Neural crest cell (in vitro differentiated cells): ENCODE measurements at places on chromosomes 5 and 9. TPM values are rescaled to one million over a fixed set of nuclear protein-coding genes. Genes with fewer than 3 reads are reported as not detected.
A peak's percentile ranks its signal among the peaks of the same experiment; 100 is the strongest.

Gene MTMR12
- total RNA-seq, result 23.5 and 28.1 TPM in 2 replicates

Gene TICAM2
- total RNA-seq, result 1.4 and 1.9 TPM in 2 replicates

Gene SH3RF2
- 0.72 and 1.0 TPM in 2 replicates for total RNA-seq

Gene WWC1
- total RNA-seq, result 13.3 and 13.7 TPM in 2 replicates

Gene ENHO
- 12.0 and 13.2 TPM in 2 replicates for total RNA-seq

Gene LHX2
- 0.19 TPM in 1 of 2 replicates, not detected in the other for total RNA-seq

Gene ACSL6
- total RNA-seq, result 0.84 and 1.7 TPM in 2 replicates

Gene KCNN2
- 1.9 and 2.7 TPM in 2 replicates for total RNA-seq

Gene ADAMTS2
- 1.5 and 1.7 TPM in 2 replicates for total RNA-seq

- DNase-seq, result no peak
These were observed 159.6 kb upstream of the TAS2R1 start for GRCh38 chr5:9789777-9790176.

GRCh38 chr5:6576861-6577501 lies 55.9 kb downstream of the NSUN2 start:
- peak; percentile 18 for DNase-seq

DNA sequence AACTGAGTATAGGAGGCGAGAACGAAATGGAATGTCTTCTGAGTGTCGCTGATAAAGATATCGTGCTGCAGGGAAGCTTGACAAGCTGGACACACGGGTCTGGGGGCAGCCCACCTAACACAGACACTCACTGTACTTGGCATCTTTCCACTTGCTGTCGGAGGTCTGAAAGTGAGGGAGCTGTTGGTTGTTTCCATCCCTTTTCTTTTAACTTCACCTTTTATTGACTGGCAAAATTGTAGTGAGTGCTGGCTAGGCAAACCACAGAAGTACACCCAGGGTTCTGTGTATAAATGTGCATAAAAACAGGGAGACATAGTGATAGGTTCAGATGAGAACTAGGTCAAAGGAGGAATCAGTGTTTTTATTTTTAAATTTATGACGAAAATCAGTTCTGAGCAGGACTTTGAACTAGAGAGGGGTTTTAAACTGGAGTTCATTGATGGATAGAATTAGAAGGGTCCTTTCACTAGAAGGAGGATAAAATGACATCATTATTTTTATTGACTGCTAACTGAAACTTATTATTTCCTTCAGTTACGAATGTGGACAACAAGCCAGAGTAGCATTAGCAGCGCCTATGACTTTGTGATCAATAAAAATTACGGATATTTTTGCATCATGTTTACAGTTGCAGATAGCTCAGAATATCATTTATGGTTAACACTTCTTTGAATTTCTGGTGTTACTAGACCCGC lies 817 bp downstream of the GAPVD1 start:
- DNase-seq, result no peak

DNA sequence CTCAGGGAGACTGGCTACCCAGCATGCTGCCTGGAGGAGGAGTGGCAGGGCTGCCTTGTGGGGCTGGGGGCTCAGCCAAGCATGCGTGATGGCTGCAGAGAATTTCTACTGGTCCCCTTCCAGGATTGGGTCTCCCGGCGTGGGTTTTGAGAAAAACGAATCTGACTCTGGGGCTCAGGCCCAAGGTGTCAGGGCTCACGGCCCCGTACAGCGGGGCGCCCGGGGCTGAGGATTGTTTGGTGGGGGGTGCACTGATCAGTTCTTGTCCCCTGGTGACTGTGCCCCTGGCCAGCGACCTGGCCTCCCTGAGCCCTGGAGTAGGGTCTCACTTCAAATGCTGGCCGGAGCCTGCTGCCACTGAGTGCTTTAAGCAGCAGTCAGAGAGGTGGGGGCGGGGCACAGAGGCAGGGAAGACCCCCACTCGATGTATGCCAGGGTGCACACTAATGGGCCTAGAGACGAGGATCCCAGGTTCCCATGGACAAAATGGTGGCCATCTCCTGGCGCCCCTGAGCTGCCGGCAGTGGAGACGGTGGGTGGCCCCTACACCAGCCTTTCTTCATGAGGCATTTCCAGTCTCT lies 45.5 kb upstream of the RNU6ATAC start:
- no peak for DNase-seq

DNA sequence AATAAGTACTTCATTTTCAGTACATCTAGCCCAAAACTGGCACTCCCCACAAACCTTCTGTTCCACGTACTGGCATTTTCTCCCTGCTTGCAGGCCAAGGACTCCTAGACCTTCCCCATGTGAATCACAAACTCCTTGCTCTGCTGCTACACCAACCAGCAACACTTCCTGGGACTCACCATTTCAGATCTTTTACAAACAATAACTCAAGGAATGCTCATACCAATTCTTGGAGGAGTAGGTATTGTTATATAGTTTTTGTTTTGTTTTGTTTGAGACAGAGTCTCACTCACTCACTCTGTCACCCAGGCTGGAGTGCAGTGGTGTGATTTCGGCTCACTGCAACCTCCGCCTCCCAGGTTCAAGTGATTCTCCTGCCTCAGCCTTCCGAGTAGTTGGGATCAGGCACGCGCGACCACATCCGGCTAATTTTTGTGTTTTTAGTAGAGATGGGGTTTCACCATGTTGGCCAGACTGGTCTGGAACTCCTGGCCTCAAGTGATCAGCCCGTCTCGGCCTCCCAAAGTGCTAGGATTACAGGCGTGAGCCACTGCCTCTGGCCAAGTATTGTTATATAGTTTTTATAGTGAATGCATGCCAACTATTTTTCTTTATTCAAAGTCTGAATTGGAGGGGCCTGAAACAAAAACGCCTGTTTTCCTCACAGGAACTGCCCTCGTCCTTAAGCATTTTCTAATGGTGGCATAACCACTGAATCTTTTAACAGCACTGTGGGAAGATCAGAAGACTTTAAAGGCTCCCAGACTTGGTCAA lies 210.8 kb downstream of the TSSK1B start:
- no peak for DNase-seq

- DNase-seq, result no peak
These were observed 470.6 kb upstream of the MPDZ start for GRCh38 chr9:13750061-13750460.

- no peak for DNase-seq
These were observed 2.4 kb downstream of the POLR3G start for GRCh38 chr5:90477073-90477472.

GRCh38 chr5:142836048-142836447 lies 65.9 kb downstream of the ARHGAP26 start:
- no peak for DNase-seq

DNA sequence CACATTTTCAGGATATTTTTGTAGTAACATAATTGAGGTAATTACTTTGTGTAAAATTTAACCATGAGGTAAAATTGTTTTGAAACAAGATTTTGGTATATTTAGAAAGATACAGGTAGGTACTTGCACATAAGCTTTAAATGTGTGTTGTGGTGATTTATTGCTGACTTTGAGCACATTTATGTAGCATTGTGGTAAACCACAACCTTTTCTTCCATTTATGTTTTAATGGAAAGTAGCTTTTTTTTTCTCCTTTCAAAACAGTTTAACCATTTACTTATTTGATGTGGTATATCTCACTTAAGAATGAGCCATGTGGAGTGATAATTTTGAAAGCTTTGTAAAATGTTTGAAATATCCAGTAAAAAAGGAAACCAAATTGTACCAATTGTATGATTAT lies 35.6 kb downstream of the FCHO2 start:
- DNase-seq, result no peak

DNA sequence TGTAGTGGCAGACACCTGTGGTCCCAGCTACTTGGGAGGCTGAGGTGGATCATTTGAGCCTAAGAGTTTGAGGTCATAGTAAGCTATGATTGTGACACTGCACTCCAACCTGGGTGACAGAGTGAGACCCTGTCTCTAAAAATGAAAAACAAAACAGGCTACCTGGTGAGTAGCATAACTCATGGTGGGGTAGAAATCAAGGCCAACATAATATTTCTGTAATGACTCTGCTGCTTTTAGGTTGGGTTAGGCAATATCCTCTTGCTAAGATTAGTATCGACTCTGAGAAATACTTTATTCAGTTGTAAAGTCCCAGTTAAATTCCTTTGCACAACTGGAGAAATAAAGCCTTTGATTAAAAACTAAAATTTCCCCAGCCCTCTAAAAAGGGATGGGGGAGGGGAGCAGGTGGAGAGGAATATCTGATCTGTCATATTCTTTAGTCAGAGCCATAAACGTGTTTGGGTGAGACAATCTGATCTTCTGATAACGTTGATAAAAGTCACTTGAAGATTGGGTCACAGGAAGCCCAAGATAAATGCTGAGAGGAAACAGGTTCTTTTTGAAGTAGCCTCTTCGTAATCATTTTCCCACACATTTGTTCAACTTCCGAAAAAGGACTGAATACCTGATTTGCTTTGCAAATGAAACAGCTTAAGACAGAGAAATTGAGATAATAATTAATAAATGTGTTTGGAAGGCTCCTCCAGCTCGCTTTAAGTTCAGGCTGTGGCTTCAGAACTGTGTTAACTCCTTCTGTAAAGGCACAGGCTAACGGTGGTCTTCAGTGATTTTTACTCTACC lies 14.9 kb downstream of the IL4 start:
- no peak for DNase-seq

DNA sequence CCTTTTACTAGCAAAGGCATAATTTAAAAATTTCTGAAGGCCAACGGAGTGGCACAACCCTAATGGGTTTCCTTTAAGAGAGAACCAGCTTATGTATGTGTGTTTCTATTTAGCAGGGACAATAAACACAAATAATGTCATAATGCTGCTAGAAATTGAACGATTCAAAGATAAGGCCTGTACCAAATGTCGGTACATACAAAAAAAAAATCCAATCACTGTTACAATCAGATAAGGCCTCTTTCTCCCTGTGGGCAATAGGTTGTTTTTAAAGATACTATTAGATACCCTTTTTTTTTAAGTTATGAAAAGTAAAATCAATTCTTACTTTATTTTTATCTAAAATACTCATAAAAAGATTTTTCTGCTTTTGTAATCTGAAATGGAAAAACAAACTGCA lies 821.0 kb downstream of the PRELID2 start:
- no peak for DNase-seq

- DNase-seq, result peak; percentile 15
These were observed 209.2 kb downstream of the DIRAS2 start for GRCh38 chr9:90433398-90433941.

DNA sequence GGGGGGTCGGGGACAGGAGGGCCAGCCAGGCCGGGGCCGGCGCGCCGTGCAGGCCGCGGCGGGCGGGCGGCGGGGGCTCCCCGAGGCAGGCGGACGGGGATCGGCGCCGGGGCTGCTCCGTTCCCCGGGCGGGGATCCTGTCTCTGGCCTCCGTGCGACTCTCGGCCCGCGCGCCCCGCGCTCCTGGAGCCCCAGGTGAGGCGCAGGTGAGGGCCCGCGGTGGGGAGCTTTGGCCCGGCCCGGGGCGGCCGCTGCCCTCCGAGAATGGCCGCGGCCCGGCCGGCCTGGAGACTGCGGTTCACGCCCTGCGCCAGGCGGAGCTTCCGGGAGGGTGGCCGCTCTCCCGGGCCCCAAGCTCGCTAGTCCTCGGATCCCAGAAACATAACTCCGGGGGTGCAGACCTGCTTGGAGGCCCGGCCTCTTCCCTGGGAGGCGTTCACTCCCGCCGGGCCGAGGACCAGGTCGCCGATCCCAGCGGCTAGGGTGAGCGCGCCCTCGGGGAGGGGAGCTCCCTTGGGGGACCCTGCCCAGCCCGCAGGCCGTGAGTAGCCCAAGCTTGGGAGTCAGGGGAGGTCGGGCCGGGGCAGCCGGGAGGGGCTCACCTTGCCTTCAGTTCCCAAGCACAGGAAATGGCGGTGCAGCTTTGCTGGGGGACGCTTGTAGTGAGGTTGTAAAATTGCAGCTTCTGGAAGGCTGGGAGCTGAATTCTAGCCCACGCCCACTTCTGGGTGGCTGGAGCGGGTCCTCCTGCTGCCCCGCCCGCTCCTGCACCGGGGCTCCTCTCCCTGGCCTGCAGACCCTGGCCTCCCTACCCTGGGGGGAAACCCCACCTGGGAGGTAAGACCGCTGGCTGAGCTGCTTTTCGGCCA lies 723 bp downstream of the PPP1R26 start:
- DNase-seq, result peak; percentile 15

- DNase-seq, result no peak
These were observed 544.5 kb downstream of the CSNK1G3 start for GRCh38 chr5:124056326-124056990.

DNA sequence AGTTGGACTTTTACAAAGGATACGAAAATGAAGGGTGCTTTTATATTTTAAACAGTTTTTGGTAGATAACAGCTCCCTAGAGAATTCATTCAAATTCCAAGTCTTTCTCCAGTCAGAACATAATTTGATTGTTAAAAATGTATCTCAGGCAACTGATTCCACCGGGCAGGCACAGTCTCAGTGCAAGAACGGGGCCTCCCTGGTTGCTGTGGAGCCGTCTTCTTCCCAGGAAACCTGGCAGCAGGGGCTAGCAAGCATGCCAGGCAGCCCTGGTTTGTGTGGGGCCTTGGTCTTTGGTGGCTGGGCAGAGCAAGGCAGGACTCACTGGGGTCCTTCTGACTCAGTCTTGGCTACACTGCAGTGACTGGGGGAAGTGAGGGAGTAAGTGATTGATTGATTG lies 143.5 kb downstream of the NXNL2 start:
- no peak for DNase-seq

- DNase-seq, result no peak
These were observed 18.1 kb downstream of the GSN start for GRCh38 chr9:121285835-121286687.

DNA sequence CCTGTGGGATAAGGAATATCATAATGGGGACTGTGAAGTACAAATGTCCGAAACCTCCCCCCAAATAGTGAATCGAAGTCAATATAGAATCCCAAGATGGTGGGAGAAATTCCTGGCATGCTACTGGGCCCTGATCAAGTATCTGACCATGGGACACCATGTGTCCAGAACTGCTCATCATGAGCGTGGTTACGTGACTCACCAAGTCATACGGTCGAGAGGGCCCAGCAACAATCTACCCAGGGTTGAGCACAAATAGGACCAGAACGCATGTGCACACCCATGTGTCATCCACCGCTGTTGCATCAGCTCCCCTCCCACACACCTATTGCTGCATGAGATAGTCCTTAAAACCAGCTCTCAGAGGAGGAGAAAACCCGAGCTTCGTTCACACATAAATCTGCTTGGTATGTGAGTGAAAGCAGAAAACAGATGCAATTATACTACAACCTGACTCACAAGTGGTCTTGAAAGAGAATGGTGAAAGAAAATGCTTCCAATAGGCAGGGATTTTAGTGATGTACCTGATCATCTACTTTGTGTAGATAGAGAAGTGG lies 353.2 kb downstream of the CWC27 start:
- DNase-seq, result no peak

DNA sequence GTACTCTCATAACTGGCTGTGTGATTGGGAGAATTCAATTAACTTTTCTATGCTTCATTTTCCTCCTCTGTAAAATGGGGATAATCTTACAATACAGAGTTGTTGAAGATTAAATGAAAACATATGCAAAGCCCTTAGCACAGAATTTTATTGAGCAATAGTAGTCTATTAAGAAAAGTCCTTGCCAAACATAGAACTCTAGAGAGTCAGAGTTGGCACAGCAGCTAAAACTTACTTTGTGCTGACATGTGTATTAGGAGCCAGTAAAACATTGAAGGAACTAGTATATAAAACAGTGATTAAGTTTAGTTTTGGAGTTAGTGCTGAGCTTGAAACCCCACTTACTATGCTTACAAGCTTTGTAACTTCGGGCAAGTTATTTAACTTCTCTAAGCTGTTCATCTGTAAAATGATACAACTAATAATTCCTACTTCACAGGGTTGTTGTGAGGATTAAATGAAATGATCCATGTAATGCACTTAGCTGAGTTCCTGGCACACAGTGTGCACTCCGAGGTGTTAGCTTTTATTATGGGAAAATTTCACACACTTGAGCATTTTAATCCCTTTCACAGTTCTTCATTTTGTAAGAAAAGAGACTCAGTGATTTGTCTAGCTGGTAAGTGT lies 20.0 kb upstream of the GRIN3A start:
- DNase-seq, result no peak
